ENCODE measurements at places on chromosomes 12 and 14.

DNA sequence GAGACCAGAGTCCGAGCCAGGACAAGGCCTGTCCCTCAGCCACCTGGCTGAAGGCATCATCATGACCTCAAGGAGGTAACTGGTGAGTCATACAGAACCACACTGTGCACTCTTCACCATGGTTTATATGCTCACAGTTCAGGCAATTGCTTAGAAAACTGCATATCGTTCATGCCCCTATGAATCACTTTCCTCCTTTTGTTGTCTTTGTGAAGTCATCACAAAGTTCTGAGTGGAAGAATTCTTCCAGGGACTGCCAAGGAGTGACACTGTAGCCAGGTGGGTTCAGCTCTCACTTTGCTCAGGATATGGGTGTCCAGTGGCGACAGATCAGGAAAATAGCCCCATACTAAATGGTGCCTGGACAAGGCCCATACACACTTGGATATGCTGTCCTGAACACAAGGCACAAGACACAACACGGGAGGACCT is 92.5 kb downstream of the DPF3 start:
- DNase-seq = no peak

DNA sequence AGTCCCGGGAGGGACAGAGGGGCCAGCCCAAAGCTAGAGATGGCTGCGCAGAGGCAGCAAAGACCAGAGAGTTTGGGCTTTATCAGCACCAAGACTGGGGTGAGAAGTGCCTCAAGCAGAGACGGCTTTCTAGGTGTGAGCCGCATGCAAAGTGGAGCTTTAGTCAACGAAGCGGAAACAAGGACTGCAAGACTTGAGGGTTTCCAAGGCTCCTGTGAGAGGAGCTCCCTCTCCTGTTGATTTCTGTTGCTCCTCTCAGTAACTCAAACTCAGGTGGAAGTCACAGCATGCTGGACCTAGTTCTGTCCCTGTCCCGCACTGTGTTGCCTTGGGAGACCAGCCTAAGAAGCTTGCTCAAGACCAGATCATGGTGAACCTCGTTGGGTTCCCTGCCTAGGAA is 327.8 kb downstream of the MED13L start:
- no peak for DNase-seq

DNA sequence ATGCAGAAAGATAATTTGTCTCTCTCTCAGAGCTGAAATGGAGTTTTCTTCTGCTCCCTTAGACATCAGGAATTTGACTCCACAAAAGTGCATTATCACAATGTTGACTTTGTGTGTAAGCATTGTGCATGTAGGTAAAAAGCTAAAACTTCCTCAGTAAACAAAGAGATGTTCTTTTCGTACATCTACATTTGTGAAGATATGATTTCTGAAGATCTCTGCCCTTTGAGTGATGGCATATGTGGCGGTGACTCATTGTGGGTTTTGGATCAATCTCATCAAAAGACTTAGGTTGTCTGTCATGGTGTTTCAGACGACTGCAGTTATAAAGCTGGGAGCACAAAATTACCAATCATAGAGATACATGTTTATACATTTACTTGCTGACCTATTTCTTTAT is 411.4 kb upstream of the LMO3 start:
- DNase-seq = no peak

DNA sequence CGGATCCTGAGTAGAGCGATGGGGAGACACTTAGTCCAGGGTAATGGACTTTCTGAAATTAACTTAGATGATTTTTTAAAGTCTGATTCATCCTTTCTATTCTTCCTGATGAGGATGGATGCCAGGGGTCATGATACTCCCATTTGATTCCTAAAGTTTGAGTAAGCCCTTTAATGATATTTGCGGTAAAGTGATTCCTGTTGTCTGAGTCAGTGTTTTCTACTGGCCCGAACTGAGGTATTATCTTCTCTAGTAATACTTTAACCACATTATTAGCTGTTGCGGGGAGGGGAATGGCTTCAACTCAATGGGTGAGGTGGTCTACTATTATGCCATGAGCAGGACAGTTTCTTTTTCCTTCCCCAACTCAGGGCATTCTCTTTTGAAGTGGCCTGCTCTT is 111.6 kb downstream of the RIN3 start:
- no peak for DNase-seq

- no peak for DNase-seq
Observed at GRCh38 chr14:43872752-43873655, 634.1 kb downstream of the FSCB start.

DNA sequence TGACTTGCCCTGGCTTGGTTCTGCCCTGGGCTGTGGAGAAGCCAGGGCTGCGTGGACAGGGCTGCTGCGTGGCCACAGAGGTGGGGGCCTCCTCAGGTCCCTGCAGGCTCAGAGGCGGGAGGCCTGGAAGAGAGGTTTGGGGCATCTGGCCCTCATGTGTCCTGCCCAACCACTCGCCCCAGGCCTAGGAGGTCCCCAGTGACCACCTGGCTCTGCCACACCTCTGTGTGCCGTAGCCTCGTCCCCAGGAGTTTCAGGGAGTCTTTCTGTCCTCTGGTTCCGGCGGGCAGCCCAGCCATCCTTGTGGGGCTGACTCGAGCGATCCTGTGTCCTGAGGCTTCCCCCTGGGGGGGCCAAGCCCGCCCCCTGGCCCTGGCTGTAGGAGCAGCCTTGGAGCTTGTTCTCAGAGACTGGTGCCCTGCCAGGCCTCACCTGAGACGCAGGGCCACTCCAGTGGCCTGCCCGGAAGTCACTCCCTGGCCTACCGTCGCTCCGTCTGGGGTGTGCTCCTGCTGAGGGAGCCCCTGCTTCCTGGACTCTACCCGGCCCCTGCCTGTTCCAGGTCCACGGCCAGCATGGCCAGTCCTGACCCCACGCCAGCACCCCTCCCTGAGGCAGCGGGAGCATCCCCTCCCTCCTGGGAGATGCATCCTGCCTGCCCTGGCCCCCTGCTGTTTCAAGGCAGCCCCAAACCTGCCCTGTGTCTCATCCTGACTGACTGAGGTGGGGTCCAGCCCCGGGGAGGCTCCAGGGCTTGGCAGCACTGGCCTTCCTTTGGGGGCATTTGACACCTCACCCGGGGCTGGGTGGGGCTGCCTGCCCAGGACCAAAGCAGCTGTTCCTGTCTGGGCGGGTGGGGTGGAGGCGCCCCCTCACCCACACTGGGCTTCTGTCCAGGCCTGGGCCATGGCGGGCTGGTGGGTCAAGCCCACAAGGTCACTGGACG is 13.9 kb downstream of the ASPG start:
- DNase-seq = no peak

- DNase-seq = no peak
Observed at GRCh38 chr12:128420163-128420562, 153.2 kb downstream of the TMEM132C start.

GRCh38 chr12:48999371-49000131 is at the start of gene DDN:
DDN (minus strand) TSS chr12:48999375; CDS start chr12:48999287, 88 bp downstream.
- no peak for DNase-seq

DNA sequence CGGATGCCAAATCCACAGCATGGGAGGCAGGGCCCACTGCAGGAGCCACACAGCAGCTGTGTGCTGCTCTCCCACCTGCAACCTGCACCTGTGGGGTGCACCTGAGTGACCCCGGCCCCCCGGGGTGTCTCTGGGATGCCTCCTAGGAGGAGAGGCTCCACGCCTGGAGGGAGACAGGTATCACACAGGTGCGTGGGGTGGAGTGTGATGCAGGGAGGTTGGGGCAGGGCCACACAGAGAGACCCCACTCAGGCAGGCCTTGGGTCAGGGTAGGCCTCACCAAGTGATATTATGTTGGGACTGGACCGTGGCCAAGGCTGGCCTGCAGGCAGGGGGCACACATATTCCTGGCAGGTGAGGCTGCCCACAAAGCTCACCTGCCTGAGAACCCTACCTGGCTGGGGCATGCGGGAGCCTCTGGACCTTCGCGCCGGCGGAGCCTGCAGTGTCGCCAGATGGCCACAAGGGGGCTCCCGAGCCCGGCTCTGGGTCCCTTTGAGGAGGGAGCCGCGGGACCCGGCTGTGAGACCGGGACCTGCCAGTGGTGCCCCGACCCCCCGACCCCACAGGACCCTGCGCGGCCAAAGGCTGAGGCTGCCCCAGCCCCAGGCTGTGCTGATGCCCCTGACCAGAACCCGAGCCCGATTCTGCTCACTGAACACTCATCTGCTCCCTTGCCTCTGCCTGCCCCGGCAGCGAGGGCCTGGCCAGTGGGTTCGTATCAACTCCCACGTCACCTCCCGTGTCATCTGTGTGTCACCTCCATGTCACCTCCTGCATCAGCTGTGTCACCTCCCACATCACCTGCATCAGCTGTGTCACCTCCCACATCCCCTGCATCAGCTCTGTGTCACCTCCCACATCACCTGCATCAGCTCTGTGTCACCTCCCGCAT is 11.4 kb downstream of the TMEM121 start:
- peak; percentile 56 for DNase-seq
